ENCODE measurements at places on chromosomes 2 and 18.

DNA sequence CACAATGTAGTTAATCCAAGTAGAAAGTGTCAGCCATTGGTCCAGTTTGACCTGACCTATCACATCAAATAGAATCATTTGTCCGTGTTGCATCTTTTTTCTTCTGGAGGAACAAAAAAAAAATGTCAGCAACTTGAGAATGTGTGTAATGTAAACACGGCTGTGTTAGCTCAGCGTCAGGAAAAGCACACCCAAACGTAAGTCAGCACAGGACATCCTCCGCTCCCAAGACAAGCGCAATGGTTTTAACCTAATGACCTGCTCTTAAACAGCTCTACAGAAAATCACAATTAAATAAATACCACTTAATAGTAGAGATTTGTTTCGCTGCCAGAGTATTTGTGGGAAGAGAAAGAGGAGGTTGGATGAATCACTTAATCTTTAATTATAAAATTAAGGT, 59.4 kb downstream of the OSR1 start:
- no peak for DNase-seq

GRCh38 chr2:178403671-178404306, 47.2 kb downstream of the PRKRA start:
- DNase-seq = peak; percentile 23

GRCh38 chr2:187851955-187852561, 297.8 kb upstream of the TFPI start:
- no peak for DNase-seq

- DNase-seq = no peak
These were observed 120.0 kb downstream of the DOCK10 start for GRCh38 chr2:224922142-224922727.

DNA sequence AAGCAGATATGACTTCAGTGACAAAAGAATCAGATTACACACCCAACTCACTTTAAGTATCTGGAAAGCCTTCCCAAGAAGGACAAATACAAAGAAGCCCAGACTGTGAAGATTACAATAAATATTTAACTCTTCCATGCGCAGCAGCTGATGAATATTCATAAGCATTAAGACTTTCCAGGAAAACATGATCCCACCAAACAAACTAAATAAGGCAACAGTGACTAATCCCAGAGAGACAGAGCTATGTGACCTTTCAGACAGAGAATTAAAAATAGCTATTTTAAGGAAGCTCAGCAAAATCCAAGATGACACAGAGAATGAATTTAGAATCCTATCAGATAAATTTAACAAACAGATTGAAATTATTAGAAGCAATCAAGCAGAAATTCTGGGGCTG, 108.2 kb upstream of the UBE2E3 start:
- DNase-seq = no peak

DNA sequence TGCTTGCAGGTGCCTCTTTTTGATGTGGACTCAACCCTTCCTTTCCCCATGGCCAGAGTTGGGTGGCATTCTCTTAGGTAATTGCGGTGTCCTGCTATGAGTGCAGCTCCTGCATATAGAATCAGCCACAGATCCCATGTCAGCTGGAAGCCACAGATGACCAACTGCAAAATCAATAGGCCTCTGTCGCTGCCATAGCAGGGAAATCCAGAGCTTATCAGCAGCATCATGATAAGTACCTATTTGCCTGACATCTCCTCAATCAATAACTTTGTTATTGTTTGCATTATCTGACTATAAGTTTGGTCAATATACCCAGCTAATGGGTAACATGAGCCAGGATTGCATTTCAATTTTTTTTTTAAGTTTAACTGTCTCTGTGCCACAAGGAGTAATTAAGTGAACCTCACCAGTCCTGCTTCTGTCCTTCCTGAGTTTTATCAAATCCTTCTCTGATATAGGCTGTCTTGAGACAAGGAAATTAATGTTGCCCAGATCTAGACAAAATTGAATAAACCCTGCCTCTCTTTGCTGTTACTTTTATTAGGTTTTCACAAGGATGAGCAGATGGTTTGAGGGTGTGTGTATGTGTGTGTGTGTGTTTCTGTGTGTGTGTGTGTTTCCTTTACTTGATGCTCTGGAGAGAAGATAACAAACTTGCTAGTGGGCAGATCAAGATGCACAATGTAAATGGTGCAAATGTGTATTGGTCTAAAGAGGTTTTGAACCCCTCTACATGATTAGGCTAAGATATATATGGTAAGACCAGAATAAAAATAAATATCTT, 59.6 kb upstream of the CREB1 start:
- no peak for DNase-seq

GRCh38 chr18:42290318-42291307, 335.6 kb downstream of the PIK3C3 start:
- no peak for DNase-seq

GRCh38 chr18:23356424-23356823, 96.7 kb upstream of the RIOK3 start:
- DNase-seq = no peak

DNA sequence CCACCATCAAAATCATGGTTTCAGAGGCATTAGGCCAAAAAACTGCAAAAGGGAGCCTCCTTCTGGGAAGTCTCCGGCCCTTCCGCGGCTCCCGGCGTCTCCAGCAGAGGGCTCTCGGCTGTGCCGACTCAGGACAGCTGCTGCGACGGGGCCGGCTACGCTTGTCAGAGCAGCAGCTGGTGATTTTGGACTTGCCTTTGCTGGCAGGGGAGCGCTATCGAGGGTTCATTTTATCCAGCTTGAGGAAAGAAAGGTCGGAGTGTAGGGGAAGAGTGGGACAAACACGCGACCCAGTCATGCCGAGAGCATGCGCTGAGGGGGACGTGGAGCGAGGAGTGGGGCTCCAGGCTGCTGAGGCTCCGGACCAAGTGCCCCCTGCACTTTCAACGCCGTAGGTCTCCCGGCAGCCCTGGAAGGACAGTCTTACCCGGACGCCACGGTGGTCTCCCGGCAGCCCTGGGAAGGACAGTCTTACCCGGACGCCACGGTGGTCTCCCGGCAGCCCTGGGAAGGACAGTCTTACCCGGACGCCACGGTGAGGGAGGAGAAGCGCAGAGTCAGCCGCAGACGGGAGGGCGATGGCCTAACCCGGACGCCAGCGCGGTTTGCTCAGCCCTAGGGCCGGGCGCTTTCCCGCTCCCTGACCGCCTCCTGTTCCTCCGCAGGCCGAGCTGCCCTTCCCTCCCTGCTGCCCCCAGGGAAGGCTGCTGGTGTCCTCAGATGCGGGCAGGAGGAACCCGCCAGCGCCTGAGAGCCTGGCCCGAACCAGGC, 21.7 kb downstream of the DDX18 start:
- no peak for DNase-seq

DNA sequence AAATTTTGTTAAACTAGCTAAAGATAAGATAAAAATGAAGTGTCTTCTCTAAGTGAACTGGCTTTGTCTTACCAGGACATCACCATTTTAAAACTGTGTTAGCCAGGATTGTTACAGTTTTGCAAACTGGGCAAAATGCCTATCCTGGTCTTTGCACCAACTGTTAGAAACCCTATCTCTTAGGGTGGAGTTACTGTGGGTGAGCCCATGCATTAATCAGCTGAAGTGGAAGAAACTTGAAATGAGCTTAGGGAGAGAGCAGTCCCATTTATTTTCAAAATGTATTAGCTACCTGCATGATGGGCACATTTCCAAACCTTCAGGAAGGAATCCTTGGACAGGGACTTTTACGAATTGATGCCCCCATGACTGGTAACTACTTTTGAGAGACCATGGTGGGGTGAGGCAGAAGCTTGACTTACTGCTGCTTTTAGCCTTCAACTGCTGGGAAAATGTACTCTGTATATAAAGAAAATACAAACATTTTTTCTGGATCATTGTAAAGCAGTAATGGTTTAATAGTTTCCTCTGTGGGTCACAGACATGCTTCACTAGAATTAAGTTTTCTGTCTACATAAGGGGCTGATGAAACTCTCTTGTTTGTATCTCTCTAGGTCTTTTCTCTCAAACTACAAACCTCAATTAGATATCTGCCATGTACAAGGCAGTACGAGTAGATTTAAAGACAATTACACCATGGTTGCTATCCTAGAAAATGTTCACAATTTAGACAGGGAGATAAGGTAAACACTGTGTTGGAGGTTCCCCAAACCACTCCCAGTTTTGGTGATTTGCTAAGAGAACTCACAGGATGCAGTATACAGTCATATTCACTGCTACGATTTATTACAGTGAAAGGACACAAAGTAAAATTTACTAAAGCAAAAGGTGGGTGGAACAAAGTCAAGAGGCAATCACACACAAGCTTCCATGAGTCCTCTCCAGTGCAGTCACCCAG, 321.4 kb upstream of the MMADHC start:
- DNase-seq = no peak

DNA sequence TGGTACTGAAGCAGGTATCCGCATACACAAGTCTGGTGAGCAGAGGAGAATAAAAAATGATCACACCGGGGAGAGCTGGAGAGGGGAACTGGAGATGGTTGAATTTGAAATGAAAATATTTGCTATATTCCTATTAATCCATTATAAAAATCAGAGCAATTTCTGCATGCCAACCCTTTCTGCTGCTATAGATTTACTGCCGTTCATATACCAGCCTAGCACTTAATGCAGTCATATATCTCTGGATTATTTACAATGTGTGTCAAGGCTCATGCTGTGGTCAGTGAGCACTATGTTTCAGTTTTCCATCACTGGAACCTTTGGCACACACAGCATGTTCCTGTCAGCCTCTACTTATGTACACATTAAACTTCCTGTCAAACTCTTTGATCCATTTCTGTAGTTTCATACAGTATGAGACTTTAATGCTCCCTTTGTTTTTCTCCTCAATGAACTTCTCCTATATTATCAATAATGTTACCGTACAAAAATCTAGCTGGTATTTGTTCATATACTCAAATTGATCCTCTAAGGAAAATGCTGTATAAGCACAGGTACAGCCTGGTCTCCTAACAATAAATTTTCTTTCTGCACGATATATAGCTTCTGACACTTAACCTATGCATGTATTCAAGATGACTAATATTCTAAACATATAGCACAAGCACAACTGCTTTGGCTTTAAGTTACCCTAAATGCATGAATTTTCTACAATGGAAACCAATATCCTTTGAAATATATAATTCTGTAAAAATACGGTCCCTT, 36.7 kb downstream of the FANCL start:
- no peak for DNase-seq

- DNase-seq = no peak
These were observed 35.1 kb downstream of the DCDC2C start for GRCh38 chr2:3738454-3738853.

GRCh38 chr2:118320658-118321057, 232.4 kb downstream of the INSIG2 start:
- DNase-seq = no peak

- peak; percentile 84 for DNase-seq
These were observed 42.4 kb downstream of the ITGB1BP1 start for GRCh38 chr2:9380702-9381628.

DNA sequence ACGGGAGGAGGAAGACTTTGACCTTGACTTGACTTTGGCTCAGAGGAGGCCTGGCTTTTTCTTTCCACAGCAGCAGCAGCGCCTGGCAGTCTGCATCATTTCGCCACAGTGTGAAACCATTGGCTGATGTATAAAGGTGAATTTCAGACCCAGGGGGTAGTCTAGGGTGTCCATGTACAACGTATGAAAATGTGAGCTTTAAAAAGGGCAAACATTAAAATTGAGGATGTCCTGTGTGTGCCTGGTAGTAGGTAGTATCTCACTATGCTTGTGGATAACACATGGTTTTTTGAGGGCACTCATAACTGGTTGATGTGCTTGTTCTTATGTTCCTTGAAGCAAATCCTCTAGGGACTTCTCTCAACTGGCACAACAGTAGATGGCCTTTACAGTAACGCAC, 86.1 kb downstream of the LPIN1 start:
- no peak for DNase-seq

- DNase-seq = no peak
These were observed 95.5 kb downstream of the ACKR3 start for GRCh38 chr2:236665101-236665500.

DNA sequence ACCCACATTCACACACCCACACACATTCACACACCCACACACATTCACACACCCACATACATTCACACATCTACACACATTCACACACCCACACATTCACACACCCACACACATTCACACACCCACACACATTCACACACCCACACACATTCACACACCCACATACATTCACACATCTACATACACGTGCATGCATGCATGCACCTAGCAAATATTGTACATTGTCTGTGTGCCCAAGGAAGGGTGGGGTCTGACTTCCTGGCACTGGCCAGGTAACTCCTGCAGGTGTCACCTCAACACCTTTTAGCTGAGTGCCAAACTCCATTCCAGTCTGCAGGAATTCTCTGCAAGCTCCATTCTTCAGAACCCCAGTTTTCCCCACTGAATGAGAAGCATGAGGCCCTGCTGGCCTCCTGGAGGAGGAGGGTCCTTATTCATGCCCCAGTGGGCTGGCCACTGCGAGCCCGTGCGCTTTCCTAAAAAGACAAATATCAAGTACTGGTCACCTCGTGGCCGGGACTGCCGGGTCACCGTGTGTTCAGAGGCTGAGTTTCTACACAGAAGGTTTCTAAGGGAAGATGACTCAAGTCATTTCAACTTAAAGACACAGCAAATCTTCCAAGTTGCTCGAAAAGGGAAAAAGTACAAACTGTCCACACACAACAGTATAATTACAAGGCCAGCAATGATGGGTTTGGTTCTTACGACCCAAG, 131.5 kb downstream of the HDAC4 start:
- no peak for DNase-seq

GRCh38 chr2:95002498-95002897, 23.0 kb upstream of the MAL start:
- DNase-seq = no peak

DNA sequence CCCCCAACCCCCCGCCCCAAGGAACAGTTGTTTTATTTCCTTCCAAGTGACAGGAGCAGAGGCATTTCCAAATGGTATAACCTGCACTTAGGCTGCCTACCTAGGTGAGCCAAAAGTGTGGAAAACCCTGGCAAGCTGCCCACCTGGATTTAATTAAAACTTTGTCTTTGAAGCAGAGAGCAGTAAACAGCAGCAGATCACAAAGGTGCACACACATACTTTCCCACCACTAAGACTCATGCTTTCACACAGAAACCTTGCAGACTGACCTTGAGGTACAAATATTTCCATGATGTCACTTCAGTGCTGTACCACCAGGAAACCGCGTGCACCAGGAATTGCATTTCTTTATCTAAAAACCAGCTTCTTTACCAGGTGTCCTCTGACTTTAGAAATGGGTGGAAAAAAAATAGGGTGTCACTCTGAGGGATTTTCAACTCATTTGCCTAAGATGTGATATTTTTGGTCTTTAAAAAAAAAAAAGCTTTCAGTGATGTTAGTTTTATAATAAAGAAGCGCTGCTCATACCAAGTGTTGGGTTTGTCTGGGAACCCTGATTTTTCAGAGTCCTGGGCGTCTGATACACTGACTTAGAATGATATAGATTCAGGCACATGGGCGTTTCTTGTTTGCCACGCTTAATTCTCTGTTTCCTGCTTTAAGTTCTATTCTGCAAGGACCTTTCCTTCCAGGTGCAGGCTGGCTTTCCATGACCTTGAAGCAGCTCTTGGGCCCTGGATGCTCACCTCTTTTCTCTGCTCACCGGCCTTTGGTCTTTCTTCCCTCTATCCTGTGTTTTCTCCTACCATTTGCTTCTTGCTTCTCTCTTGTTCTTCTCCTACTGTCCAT, 70.7 kb upstream of the BCL2L11 start:
- DNase-seq = no peak

GRCh38 chr2:6410313-6410712, 455.4 kb downstream of the CMPK2 start:
- DNase-seq = no peak

- no peak for DNase-seq
These were observed 55.5 kb downstream of the MAP4K4 start for GRCh38 chr2:101752716-101753616.
